NAMALWA (cell line): ENCODE measurements at places on chromosomes 4 and X.

- DNase-seq = no peak
Observed at GRCh38 chr4:48594180-48594579, 104.1 kb downstream of the ZAR1 start.

- peak; percentile 14 for DNase-seq
Observed at GRCh38 chrX:22526339-22526738, 253.6 kb downstream of the CBLL2 start.

- DNase-seq = no peak
Observed at GRCh38 chrX:40298069-40298468, 200.3 kb upstream of the BCOR start.

DNA sequence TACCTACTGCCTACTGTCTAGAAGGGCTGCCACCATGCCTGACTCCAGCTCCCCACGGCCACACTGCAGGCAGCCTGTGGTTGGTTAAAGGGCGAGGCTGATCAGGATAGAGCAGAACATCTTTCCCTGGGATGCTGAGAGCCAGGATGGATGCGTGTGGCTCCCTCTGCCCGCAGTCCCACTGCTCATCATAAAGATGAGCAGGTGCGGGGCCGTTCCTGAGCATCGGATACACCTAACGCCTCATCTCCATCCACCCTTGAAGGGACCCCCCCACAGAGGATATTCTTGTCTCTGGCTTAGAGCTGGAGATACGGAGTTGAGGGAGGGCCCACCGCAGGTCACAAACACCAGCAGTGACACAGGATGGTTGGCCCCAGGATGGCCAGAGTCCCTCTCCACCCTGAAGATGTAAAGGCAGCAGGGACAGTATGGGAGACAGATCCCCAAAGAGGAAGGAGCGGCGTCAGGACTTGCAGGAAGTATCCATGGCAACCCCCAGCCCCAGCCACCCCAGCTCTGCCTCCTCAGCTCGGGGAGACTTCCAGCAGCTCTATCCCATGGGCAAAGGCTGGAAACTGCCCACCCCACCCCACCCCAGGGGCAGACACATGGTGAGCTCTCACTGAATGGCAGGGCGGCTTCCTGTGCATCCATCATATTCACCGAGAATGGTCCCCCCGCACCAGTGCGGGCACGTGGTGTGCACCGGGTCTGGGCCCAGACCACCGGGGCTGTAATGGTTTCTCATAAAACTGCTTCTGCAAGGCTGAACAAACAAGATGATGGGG lies 19.3 kb downstream of the PPP2R2C start:
- no peak for DNase-seq

GRCh38 chr4:26412381-26413372 lies 77.6 kb downstream of the CCKAR start:
- DNase-seq = no peak

DNA sequence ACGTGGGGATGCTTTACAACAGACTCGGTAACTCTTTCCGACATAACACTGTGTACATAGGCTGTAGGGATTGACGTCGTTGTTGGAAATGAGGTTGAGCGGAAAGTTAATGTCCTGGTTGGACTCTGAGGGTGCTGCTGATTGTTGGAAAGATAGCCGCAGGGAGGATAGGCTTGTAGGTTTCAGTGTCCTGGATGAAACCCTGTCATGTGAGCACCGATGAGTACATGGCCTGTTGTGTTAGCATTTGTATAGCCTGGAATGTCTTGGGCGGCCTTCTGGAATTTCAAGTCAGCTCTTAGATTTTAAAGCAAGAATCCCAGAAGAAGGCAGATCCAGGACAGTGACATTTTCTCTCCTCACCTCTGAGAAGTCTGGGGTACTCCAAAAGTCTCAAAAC lies 63.3 kb downstream of the TBC1D14 start:
- DNase-seq = no peak

DNA sequence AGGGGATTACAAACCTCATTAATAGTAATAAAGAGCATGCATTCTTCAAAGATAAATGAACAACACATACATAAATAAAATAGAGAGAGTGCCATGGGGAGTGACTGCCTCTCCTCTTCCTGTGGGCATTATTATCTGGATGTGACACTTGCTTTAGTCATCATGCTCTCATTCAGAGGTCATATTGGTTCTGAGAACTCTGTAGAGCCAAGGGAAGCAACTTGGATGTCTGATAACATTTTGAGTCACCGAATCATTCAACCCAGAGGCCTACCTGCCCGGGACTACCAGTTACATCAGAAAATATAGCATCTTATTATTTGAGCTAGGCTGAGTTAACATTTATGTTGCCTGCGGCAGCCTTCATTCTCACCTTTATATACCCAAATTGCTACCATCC lies 489.5 kb downstream of the STIM2 start:
- no peak for DNase-seq

DNA sequence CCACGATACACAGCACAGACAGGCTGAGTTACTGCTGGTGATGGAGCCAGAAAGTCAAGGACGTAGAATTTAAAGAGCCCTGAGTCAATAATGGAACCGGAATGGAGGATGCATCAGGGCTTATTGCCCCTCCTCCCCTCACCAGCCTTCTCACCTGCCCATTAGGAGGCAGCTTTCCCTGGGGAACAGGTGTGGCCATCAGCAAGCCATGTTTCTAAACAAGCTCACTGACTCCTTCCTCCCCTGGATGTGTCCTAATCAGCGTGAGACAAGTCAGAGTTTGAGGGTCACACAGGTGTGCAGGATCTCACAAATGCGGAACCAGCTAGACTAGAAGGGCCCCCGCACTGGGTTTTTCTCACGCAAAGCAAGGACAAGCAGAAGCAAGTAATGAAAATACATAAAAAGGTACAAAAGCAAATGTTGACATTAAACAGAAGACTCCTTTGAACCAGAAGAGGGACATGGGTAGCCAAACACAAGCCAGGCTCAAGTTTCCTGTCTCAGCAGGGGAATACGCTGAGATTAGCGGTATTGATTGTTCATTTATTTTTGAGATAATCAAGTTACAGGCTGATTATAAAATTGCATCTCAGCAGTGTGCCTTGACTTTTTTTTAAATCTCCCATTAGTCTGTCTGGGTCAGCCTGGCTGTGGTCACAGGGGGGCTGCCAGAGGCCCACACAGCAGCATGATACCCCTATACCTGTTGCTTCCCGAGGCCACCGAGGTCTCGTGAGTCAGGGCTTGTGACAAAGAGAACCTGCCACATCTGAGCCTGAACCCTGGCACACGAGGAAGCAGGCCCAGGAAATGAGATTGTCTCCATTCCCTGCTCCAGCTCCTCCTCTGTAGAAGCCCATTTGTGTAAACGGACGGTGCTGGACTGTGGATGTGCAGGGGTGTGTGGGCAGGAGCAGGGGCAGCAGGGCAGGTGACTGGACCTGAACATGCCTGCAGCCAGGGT lies 37.4 kb downstream of the CCKAR start:
- DNase-seq = no peak

GRCh38 chr4:188127214-188127874 lies 11.9 kb upstream of the TRIML1 start:
- no peak for DNase-seq
